GM18507 (cell line): ENCODE measurements at places on chromosomes 6 and 20.

DNA sequence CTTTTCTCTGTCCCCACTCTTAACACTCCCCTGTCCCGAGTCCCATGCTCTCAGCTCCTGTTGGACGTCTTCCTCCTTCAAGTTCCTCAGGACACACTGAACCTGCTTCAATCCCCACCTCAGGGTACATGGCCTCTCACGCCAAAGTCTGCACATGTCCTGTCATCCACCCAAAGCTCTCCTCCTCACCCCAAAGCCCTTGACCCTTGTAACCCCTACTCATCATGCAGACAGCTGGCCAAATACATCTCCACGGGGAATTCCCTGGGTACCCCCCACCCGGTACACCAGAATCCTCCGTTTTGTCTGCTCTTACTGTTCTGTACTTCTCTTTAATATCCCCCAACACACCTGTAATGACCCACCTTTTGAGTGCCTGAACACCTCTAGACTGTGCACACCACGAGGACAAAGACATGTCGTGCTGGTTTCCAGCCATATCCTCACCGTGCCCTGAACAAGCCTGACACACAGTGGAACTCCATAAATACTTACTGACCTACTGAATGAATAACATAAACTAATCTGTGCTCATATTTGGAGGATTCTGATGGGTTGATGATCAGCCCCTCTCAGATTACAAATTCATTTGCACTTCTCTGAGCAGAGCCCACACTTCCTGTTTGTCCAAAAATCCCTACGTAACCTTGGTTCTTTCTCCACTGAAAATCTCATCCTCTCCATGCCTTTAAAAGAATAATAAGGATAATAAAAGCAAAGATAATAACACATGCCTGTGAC, 66.8 kb upstream of the EYA2 start:
- no peak for DNase-seq

DNA sequence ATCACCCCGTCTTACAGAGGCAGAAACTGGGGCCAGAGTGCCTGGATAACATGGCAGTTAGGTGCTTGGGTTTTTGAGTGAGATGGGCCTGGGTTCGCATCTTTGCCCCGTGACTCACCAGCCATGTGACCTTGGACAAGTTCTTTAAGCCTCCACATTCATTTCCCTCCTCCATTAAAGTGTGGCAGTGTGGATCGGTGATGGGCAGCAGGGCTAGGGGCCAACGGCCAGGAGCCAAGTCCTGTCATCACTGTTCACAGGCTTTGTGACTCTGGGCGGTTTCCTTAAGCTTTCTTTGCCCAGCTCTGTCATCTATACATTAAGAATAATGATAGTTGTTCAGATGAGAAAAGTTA, 85.5 kb upstream of the PMEPA1 start:
- no peak for DNase-seq

DNA sequence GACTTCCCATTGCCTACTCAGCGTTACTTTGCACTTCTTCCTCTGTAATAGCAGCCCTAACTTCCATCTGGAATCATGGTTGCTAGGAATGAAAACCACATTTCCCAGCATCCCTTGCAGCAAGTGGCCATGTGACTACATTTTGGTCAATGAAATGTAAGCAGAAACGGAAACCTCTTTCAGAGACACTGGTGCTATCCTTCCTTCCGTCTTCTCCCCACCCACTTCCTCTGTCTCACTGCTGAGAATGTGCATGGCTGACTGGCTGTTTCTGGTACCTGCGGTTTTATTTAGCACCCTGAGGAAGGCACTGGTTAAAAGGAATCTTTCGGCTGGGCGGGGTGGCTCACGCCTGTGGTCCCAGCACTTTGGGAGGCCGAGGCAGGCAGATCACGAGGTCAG, 107.4 kb downstream of the SCML4 start:
- peak; percentile 30 for DNase-seq

- no peak for DNase-seq
These were observed 84.2 kb upstream of the E2F3 start for GRCh38 chr6:20317430-20317829.

DNA sequence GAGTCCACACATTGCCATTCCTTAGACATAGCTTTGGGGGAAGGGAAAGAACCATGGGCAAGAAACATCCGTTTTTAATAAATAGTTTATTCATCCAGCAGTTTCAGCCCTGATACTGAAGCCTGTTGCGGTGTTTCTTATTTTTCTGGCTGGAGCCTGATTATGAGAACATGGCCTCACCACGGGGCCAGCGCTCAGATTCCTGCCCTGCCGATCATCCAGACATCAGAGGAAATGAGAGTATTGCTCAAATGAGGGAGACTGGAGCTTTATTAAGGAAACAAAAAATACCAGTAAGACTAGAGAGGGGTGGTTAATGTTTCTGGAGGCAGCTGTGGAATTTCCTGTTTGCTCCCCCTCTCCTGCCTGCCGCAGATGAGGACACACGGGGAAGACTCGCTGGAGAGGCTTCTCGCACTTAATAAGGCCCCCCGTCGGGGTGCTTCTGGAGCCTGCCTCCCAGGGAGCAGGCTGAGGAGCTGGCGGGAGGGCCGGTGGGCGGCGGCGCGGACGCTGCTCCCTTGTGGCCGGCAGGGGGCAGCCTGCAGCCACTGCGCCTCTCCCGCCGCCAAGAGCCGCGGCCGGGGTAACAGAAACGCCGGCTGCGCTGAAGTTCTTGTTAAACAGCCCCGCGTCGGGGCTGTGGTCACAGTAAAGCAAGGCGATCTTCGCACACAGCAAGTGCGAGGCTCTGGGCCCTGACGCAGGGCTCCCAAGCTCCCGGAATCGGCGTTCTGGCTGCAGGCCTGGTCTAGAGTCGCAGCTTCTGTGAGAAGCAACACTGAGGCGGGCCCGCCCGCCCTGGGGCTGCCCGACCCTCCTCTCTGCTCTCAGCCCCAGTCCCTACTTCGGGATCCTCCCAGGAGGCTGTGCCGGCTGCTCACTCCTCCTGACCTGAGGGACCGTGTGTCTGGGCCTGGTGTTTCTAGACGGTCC, 17.5 kb downstream of the LEMD2 start:
- DNase-seq: peak; percentile 57
